ENCODE measurements at places on chromosomes 7 and 10. TPM values are rescaled to one million over a fixed set of nuclear protein-coding genes. Genes with fewer than 3 reads are reported as not detected.

The NFKB2 gene
- 25.0 TPM for total RNA-seq

The DCLRE1A gene
- 8.0 TPM for total RNA-seq

The TAF6 gene
- 54.3 TPM for total RNA-seq

The C10orf53 gene
- not detected for total RNA-seq

The CYP2C18 gene
- not detected for total RNA-seq

The C10orf143 gene
- 0.33 TPM for total RNA-seq

The AGR2 gene
- total RNA-seq, result not detected

The AZGP1 gene
- total RNA-seq, result 4.0 TPM

The ARL4A gene
- total RNA-seq, result 15.7 TPM

The OR2A42 gene
- total RNA-seq, result not detected

The ZNF853 gene
- total RNA-seq, result 0.15 TPM

The PNLIPRP3 gene
- 3.8 TPM for total RNA-seq

The TMEM273 gene
- total RNA-seq, result not detected

The PAPOLB gene
- total RNA-seq, result under 0.01 TPM

The POT1 gene
- total RNA-seq, result 32.3 TPM

The TFPI2 gene
- 3.4 TPM for total RNA-seq

The PLXNA4 gene
- under 0.01 TPM for total RNA-seq

The SPDYE11 gene
- not detected for total RNA-seq

The CALML3 gene
- not detected for total RNA-seq

The COL17A1 gene
- 0.34 TPM for total RNA-seq

The SH3PXD2A gene
- total RNA-seq, result 25.8 TPM

The PAX2 gene
- total RNA-seq, result not detected

The SPDYE5 gene
- total RNA-seq, result not detected

The ZNF789 gene
- 8.6 TPM for total RNA-seq

The CYP3A7 gene
- total RNA-seq, result not detected

The COX15 gene
- total RNA-seq, result 68.0 TPM

The VAX1 gene
- not detected for total RNA-seq

The TUBAL3 gene
- total RNA-seq, result not detected

The GBX1 gene
- not detected for total RNA-seq

The IL6 gene
- 16.8 TPM for total RNA-seq

The UPK3B gene
- total RNA-seq, result 0.15 TPM

The ZNF117 gene
- total RNA-seq, result 1.00 TPM

The SH2D4B gene
- not detected for total RNA-seq

The MET gene
- 80.3 TPM for total RNA-seq

The C10orf67 gene
- total RNA-seq, result 0.36 TPM

The SFMBT2 gene
- 20.0 TPM for total RNA-seq

The PAPSS2 gene
- 10.3 TPM for total RNA-seq

The AOC1 gene
- total RNA-seq, result not detected
